ENCODE measurements at places on chromosomes 5 and 9.

- no peak for DNase-seq
These were observed 99.8 kb upstream of the SSBP2 start for GRCh38 chr5:81850501-81851357.

GRCh38 chr9:134317790-134318414 lies 8.4 kb upstream of the RXRA start:
- DNase-seq = no peak

GRCh38 chr9:131834721-131835120 lies 94.8 kb upstream of the RAPGEF1 start:
- DNase-seq = no peak

GRCh38 chr5:66877843-66878242 lies 281.6 kb downstream of the MAST4 start:
- no peak for DNase-seq

DNA sequence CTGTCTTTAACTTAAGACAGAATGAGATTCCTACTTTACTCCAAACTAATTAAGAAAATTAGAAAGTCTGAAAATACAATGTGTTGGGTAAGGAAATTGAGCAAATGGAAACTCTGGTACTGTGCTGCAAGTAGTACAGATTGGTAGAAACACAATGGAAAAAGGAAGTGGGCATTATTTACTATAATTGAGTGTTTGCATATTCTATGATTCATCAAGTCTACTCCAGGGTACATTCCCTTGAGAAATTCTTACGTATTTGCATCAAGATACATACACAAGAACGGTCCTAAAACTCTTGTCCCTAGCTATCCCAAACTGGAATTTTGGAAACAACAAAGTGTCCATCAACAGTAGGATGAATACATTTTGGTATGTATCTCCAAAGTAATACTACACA lies 123.5 kb upstream of the TARS1 start:
- DNase-seq = no peak

DNA sequence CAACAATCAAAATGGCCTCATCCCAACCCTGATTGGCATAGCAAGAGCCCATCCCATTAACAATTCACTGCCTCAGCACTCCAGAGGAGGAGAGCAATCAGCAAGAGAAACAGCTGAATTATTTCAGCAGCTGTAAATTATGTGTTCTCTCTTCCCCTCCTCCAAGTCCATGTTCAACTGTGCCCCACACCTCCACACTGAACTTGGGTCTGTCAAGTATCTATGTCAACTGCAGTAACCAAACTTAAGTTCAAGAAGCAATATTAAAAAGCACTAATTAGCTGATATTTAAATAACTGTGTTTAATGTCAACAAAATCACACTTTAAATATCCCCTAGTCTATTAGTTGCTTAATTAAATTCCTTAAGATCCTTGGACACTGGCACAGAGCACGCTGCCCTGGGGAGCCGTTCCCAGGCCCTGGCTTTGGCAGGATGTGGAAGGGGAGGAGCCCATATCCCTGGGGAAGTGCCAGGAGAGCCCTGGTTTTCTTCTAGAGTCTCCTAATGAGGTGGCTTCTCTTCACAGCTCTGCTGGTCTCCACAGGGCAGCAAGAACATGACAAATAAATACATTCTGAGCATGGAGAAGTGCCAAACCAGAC lies 50.6 kb downstream of the SIL1 start:
- DNase-seq = no peak
